ENCODE measurements at places on chromosomes 13 and 19. TPM values are rescaled to one million over a fixed set of nuclear protein-coding genes. Genes with fewer than 3 reads are reported as not detected.

The CEACAM8 gene
- not detected for total RNA-seq

The OVOL3 gene
- total RNA-seq: not detected

DNA sequence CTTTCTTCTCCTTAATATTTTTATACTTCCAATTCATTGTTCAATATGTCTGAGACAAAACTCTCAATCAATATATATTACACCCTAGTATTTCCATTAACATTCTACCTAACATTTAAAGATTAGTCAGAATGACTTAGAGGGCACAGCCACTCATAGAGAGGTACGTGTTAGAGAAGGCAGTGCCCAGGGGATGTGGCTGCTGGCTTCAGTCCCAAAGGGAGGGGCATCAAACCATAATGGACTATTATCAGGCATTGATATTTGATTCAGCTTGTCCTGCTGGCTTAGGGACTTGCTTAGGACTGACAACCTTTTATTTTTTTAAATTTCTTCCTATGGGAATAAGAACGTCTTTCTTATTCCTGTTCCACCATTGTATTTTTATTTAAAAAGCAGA lies 1392.0 kb upstream of the ATXN8OS start:
- no peak for DNase-seq

- no peak for DNase-seq
Measured at GRCh38 chr13:37473035-37473434, 125.5 kb downstream of the POSTN start.

- DNase-seq: no peak
Measured at GRCh38 chr13:47519626-47520025, 481.4 kb downstream of the SUCLA2 start.
